Upper lobe of right lung (tissue), 1 donor: ENCODE measurements at places on chromosomes 7 and 10. TPM values are rescaled to one million over a fixed set of nuclear protein-coding genes. Genes with fewer than 3 reads are reported as not detected.

- no peaks in the 10 kb centered on the region for H3K27me3 ChIP-seq
- H3K4me3 ChIP-seq: no peak overlapping the region
- H3K36me3 ChIP-seq: peaks cover 3% of the 10 kb centered on the region
- peaks cover 9% of the 10 kb centered on the region for H3K4me1 ChIP-seq
- no peak overlapping the region for H3K27ac ChIP-seq
These were observed 131.3 kb downstream of the FAM53B start for GRCh38 chr10:124612611-124613498.

- H3K4me1 ChIP-seq: peaks cover 67% of the 10 kb centered on the region
- peak overlapping the region; percentile 23 for H3K4me3 ChIP-seq
- H3K27me3 ChIP-seq: no peaks in the 10 kb centered on the region
- DNase-seq: peak; percentile 72
- H3K36me3 ChIP-seq: peaks cover 54% of the 10 kb centered on the region
These were observed 157.5 kb upstream of the KLF14 start for GRCh38 chr7:130891254-130892094.

DNA sequence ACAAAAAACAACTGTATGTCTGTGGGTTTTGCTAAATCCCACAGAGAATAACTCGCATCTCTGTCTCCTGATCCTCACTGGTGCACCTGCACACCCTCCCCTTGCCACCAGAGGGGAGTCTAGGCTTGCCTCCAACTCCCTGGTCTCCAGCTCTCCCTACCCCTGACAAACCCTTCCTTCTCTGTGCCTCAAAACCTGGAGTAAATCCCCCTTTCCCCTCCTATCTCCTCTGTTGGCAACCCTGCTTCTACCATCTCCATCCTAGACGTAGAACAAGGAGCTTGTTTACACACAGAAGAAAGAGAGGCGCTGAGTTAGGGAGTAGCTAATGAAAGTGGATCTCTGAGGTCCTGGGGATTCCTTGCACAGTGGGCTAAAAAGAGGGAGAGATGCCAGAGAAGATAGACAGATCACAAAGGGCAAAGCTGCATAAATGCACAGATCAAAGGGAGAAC is 6.0 kb downstream of the MBLAC1 start:
- H3K4me1 ChIP-seq: peaks cover 6% of the 10 kb centered on the region
- no peak overlapping the region for H3K27ac ChIP-seq
- H3K36me3 ChIP-seq: no peaks in the 10 kb centered on the region
- H3K27me3 ChIP-seq: no peaks in the 10 kb centered on the region
- no peak overlapping the region for H3K4me3 ChIP-seq

DNA sequence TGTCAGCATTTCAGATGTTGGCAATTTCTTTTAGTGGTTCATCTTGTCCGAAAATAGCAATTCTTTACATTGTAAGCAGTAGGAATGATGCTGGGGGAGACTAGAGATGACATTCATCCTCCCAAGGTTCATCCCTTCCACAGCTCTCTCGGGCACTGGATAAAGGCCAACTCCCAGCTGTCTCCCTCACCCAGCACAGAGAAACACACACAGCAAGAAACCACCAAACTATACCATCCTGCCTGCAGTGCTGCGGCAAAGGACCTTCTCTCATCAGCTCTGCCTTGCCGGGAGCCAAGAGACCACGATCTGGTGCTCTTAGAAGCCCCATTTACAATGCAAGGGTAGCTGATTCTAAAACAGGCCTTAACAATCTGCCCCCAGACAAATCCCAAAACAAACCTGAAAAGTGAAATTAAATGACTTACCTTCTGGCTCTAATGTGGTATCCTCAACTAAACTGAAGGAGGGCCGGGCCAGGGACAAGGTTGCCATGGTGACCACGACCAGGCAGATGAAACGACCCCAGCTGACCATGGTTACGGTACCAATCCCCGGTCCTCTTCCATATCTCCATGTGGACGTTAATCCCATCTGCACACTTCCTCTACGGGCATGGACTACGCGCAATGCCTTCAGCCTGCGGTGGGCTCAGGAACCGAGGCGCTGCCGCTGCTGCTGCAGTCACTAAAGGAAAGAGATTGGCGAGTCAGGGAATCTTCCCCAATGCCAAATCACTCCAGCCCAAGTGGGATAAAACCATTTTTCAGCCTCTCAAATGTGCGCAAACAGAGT is 4.8 kb downstream of the FGFR2 start:
- H3K4me3 ChIP-seq: no peak overlapping the region
- peak; percentile 27 for DNase-seq
- H3K27me3 ChIP-seq: peaks cover 25% of the 10 kb centered on the region
- no peak overlapping the region for H3K27ac ChIP-seq

GRCh38 chr10:32159264-32159663 is 103.0 kb upstream of the KIF5B start:
- no peaks in the 10 kb centered on the region for H3K36me3 ChIP-seq
- no peaks in the 10 kb centered on the region for H3K27me3 ChIP-seq
- DNase-seq: no peak
- no peak overlapping the region for H3K27ac ChIP-seq

DNA sequence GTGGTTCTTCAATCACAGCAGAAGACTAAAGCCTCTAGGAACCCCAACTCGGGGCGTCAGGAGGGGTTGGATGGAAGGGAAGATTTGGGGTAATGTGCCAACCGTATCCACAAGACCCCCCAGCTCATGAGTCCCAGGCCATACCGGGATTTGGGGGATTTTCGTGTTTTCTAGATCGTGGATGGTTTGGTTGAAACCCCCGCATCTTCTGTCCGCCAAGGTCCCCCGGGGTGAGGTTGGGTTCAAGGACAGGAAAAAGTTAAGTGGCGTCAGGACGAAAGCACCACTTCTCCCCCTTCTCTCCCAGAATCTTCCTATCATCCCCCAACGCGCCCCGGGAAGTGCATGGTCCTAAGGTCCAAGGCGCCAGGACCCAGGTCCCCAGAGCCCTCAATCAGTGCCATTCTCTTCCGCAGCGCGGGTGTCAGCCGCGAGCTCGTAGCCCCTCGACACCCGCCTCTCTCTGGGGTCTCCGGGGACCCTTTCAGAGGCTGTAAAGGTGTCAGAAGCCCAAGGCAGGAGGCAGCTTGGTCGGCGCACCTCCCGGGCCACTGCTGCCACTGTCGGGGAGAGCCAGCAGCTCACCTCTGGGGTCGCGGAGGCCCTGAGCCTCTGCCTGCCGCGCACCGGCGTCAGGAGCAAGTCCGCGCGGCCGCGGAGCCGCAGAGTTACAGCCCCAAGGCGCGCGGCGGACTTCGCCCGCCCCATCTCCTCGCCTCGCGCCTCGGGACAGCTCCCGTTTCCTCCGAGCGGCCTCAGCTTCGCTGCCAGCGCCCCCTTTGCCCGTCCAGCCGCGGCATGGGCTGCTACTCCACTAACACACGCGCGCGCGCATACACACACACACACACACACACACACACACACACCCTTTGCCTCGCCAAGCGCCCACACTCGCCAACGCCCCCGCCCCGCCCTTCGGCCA is 1.5 kb downstream of the MKX start:
- peak overlapping the region; percentile 64 for H3K4me3 ChIP-seq
- H3K4me1 ChIP-seq: peaks cover 38% of the 10 kb centered on the region
- H3K36me3 ChIP-seq: no peaks in the 10 kb centered on the region
- DNase-seq: peak; percentile 67
- H3K27me3 ChIP-seq: peaks cover 86% of the 10 kb centered on the region

DNA sequence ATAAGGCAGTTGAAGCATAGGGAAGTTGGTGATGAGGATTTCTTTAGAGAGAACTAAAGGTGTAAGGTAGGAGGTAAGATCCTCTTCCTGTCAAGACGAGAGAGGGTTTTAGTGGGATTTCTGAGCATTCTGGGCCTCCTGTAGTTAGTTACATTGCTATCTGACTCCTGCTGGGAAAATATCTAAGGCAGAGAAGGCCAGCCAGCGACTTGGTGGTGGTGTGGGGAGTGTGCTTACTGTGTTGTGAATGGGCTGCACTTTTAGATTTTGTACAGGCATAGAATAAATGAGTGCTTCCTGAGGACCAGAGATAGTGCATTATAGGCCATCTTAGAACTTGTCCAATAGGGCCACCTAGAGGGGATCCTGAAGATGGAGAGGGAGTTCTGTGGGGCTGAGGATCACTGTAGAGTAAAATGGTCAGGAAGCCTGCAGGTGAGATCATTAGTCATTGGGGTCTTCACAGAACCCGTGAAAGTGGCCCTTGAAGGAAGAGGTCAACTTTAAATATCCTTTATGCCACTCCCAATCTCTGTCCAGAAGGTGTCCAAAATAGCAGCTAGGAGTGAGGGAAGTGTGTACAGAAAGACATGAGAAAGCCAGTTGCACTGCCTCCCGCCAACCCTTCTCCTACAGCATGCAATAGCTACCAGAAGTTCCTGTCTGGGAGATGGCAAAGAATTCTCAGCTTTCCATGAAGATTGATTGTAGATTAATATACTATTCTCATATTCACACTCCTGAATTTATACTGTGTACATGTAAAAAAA is 266.6 kb downstream of the POLR1F start:
- H3K27me3 ChIP-seq: no peaks in the 10 kb centered on the region
- no peak overlapping the region for H3K27ac ChIP-seq
- H3K36me3 ChIP-seq: no peaks in the 10 kb centered on the region
- DNase-seq: no peak

- no peak overlapping the region for H3K4me3 ChIP-seq
- H3K27me3 ChIP-seq: no peaks in the 10 kb centered on the region
- H3K27ac ChIP-seq: no peak overlapping the region
- no peaks in the 10 kb centered on the region for H3K36me3 ChIP-seq
- H3K4me1 ChIP-seq: peaks cover 20% of the 10 kb centered on the region
These were observed 19.4 kb downstream of the HIPK2 start for GRCh38 chr7:139758388-139758787.

GRCh38 chr10:61903928-61904344 is 2.4 kb downstream of the ARID5B start:
- H3K36me3 ChIP-seq: no peaks in the 10 kb centered on the region
- DNase-seq: no peak
- no peaks in the 10 kb centered on the region for H3K27me3 ChIP-seq
- peak overlapping the region; percentile 97 for H3K27ac ChIP-seq
- peaks cover 21% of the 10 kb centered on the region for H3K4me1 ChIP-seq

Gene COL17A1
- total RNA-seq: 1.5 TPM

- no peaks in the 10 kb centered on the region for H3K36me3 ChIP-seq
- no peaks in the 10 kb centered on the region for H3K27me3 ChIP-seq
- H3K27ac ChIP-seq: no peak overlapping the region
- H3K4me3 ChIP-seq: no peak overlapping the region
These were observed 33.4 kb downstream of the CPXM2 start for GRCh38 chr10:123858077-123858681.

DNA sequence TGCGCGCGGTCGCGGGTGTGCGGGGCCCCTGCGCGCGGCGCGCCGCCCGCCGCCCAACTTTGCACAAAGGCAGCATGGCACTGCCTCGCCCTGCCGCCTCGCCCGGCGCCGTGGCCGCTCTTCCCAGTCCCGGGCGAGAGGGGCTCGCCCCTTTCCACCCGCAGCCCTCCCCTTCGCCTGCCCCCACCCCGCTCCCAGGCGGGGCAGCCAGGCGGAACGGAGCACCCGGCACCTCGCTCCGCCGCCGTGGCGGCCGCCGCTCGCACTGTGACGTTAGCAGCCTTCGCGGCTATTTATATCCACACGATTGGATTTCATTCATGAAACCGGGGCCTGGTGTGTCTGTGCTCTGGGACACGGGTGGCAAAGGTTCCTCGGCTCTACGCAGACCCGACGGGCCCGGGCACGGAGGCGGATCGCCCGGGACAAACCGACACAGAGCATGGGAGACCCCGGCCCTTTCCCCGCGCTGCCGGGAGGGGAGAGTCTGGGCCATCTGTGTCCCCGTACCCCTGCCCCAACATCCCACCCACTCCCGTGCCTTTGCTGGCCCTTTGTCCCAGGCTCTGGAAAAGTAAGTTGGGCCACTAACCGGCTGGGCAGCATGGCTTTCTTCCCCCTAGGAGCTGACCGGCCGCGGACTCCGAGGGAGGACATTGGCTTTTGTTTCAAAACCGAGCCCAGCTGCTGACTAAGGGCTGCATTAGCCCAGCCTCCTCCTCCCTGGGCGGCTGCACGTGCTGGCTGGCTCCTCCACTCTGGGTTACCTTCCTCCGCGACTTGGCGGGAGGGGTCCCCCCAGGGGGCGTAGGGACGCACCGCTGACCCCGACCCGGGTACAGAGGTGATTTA is at the start of gene RHOBTB1:
Gene RHOBTB1 (minus strand): TSS at position 128 of the 852 bp plus-strand sequence. CDS start 32,643 bp downstream, outside the sequence.
- peak; percentile 91 for DNase-seq
- peaks cover 6% of the 10 kb centered on the region for H3K4me1 ChIP-seq
- no peaks in the 10 kb centered on the region for H3K36me3 ChIP-seq

GRCh38 chr10:101879456-101880231 is 36.0 kb upstream of the KCNIP2 start:
- no peaks in the 10 kb centered on the region for H3K36me3 ChIP-seq
- no peak overlapping the region for H3K27ac ChIP-seq
- no peaks in the 10 kb centered on the region for H3K27me3 ChIP-seq
- no peaks in the 10 kb centered on the region for H3K4me1 ChIP-seq
- H3K4me3 ChIP-seq: no peak overlapping the region
